Left ventricle myocardium superior (tissue), 1 donor: ENCODE measurements at places on chromosomes 2 and 18. TPM values are rescaled to one million over a fixed set of nuclear protein-coding genes. Genes with fewer than 3 reads are reported as not detected.

ATG16L1 gene
- total RNA-seq = 18.4 TPM

GRCh38 chr2:60408207-60408606, 145.2 kb downstream of the BCL11A start:
- DNase-seq = no peak

COL4A3 gene
- 4.5 TPM for total RNA-seq

DNA sequence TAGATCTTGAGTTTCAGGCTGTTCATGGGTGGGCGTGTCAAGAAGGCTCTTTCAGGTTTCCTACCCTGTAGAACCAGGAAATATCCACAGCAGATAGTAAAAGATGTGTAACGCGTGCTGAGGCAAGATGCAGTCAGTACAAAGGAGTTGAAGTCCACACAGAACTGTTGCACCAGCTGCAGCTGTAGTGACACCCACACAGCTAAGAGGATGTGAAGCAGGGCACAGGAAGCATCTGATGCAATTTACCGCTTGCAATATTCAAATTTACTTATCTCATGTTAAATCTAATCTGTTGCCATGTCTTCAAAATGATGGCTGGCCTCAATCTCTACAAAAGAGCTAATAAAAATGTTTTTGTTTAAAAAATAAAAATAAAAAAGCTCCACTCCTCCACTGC, 132.8 kb downstream of the ARHGAP15 start:
- no peak for DNase-seq

TP53I3 gene
- 13.3 TPM for total RNA-seq

UBE2E3 gene
- 57.5 TPM for total RNA-seq

SLC30A3 gene
- total RNA-seq = 9.4 TPM

- no peak for DNase-seq
Measured at GRCh38 chr18:31206071-31206470, 43.4 kb upstream of the DSC1 start.

DNA sequence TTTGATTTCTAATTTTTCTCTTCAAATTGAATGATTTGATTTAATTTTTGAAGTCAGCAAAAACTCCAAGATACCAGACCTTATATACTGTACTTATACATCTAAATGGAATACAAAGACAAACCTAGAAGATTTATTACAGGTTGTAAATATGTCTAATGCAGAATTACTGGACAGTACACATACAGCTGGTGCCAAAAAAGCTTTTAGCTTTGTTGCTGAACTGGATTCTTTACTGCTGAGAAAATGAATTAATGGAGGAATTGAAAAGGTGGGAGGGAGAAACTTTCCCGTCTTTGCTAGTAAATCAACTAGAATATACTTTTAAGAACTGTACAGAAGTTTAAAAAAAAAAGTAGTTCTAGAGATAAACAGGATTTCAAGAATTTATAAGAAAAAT, 17.5 kb downstream of the C1D start:
- no peak for DNase-seq

CD8B2 gene
- total RNA-seq = not detected

LCLAT1 gene
- 33.9 TPM for total RNA-seq

- DNase-seq = no peak
Measured at GRCh38 chr2:126952216-126952615, 53.5 kb downstream of the TEX51 start.

GRCh38 chr2:1609485-1610095, 134.7 kb downstream of the PXDN start:
- DNase-seq = no peak

DNA sequence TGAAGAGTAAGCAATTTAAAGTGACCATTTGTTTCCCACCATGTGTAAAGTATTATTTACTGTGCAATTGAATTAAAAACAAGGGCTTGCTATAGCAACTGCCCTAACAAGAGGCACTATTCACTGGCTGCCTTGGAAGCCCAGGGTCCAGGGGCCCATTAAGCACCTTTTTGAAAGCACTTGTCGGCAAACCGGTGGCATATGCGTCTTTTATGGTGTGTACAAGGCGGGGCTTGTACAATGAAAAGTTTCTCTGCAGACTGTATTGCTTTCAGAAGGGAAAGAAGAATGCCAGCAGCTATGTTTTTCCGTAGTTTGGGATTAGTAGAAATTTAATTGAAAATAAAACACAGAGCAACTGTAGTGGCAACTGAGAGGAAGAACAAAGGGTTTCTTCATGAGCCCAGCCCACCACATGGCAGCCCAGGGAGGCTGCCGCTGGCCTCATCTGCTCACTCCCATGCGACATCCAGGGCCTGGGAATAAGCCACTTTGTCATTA, 279.5 kb upstream of the PARD3B start:
- DNase-seq = no peak

DNA sequence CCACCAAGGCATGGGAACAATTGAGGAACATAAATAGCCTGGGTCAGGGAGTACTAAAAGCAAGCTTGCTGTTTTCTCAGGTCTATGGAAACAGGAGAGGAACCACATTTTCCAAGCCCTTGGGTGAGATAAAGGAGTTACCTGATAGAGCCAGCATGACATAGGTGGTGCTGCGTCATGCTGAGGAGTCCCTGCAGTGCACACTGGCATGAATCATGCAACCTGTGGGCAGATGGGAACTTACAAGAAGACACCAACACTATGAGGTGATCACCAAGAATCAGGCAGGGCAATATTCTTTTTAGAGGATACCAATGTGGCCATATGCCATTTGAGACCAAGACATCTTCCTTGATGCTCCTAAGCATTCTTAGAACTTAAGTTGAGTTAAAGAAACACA, 531.8 kb downstream of the ZEB2 start:
- no peak for DNase-seq

GRCh38 chr2:98175811-98176210, 88.8 kb downstream of the VWA3B start:
- DNase-seq = peak; percentile 43

DNA sequence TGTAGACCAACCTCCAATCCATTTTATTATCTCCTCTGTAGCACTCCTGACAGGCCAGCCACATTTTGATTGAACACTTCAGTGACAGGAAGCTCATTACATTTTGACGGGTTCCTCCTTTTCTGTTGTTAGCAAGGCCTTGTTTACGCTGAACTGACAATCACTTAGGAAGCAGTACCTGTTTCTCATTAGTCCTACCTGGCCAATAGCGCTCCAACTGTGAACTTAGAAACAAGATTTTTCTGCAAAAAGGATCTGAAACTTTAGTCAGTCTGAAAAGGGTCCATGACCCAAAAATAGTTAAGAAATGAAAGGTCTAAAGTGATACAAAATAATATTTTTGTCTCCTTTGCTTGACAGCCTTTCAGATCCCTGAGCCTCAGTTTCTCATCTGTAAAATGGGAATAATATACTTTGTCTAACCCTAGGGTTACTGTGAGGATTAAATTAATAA, 119.6 kb upstream of the MSTN start:
- no peak for DNase-seq

PPP4R3B gene
- total RNA-seq = 30.3 TPM

CERKL gene
- total RNA-seq = not detected

HOXD10 gene
- total RNA-seq = not detected

DNA sequence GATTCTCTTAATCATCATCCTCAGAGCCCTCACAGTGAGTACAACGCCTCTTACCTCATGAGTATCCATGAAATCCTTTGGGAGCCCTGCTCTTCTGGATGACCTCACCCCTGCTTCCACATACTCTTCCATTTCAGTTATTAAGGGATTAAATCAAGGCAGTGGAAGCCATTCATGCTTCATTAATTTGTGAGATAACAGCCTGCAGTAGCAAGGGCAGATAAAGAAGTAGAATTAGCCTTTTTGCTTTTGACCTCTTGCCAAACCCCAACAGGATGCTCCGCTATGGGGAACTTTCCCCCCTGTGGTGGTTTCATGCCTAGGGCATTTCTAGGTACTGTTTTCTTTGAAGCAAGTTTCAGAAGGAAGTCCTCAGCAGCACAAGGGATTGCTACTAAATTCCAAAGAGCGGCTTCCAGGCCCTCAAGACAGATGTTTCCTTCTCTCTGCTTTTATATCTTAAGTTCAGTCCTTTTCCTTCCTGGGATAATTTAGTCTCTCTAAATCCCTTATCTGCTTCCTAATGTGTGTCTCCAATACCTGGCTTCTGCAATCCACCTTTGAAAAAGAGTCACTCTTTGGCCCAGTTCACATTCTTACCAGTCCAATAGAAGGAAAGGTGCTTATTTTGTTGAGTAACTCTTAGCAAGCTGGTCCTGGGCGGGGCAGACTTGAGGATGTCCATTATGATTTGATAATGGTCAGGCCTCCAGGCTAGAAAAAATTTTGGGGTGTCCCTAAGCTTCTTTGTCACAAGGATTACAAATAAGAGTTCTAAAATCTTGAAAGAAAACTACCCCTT, 76.9 kb downstream of the MYO1B start:
- DNase-seq = no peak

DNA sequence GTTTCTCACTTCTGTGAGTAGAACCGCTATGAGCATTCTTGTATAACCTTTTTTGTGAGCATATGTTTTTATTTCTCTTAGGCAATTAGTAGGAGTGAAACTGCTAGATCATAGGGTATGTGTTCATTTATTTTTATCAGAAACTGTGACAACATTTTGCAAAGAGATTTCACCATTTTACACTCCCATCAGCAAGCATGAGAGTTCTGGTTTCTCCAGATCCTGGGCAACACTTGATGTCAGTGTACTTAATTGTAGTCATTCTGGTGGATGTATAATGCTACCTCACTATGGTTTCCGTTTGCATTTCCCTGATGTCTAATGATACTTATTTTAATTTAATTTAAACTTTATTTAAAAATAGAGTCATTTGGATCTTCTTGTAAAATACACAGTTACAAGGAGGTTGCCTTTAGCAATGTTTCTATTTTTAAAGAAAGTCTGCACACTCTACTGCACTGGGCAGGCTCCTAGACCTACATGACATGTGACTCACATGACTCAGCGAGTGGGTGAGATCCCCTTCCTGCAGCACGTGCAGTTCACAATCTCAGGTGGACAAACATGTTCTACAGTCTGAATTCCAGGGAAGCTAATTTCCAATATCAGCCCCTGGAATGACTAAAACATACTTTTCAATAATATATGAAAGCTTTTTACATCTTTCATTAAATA, 127.0 kb upstream of the BCL2L11 start:
- DNase-seq = no peak
